ENCODE measurements at places on chromosomes 1 and 21. TPM values are rescaled to one million over a fixed set of nuclear protein-coding genes. Genes with fewer than 3 reads are reported as not detected.

DNA sequence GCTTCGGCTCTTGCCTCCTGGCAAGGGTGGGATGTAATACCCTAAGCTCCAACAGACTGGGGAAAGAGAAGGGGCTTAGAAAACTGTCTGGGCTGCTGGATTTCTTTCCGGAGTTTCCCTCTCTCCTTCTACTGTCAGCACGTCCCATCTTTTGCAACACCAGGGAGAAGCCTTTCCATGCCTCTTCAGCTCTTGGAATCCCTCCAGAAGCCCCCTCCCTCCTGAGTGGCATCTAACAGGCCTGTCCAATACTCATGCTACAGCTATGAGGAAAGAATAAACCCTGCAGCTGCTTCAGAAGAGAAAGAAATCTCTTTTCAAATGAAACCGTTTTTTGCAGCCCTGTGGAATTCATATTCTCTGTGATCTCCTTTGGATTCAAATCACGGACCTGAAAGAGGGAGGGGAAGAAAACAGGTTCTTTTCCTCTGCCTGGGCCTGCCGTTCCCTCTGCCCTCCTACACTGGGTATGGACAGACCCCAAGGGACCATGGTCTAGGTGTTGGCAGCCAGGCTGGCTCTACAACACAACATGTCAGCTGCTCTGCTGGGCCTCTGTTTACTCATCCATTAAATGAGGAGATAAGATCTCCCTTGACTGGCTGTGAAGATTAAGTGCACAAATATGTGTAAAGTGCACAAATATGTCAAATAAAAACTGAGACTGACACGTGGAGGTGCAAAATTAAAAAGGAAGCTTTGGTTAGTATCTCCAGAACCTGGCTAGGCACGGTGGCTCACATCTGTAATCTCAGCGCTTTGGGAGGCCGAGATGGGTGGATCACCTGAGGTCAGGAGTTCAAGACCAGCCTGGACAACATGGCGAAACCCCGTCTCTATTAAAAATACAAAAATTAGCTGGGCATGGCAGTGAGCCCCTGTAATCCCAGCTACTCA is 6.0 kb upstream of the CAPN2 start:
- peak; percentile 92 for DNase-seq

The CD101 gene
- 0.09 TPM for total RNA-seq

GRCh38 chr1:219201656-219202055 is 28.0 kb downstream of the LYPLAL1 start:
- DNase-seq, result no peak

DNA sequence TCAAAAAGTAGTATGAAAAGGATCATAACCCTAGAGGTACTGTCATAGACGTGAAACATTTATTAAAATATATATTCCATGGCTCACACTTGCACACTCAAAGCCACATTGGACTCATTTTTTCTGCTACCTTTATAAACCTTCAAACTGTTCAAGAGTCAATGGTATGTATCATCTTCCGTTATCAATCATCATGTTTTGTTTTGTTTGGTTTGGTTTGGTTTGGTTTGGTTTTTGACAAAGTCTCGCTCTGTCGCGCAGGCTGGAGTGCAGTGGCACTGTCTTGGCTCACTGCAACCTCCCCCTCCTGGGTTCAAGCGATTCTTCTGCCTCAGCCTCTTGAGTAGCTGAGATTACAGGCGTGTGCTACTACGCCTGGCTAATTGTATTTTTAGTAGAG is 1.8 kb downstream of the IFNAR2 start:
- no peak for DNase-seq

DNA sequence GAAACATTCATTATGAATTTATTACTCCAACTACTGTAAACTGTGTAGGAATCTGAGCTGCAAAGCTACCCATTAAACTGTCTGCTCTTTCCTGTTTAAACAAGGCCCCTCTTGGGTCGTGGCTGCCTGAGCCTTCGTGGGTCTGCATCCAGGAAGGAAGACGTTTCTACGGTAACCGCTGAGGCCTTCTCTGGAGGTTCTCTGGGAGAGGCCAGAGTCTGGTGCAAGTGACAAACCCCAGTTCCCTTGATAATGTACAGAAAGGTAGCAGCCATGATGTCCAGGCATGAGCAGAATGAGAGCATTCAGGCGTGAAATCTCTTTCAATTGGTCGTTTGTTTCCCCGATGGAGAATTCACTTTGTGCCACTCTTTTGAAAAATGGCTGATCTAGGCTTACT is 350.2 kb downstream of the PLPP3 start:
- DNase-seq, result no peak

DNA sequence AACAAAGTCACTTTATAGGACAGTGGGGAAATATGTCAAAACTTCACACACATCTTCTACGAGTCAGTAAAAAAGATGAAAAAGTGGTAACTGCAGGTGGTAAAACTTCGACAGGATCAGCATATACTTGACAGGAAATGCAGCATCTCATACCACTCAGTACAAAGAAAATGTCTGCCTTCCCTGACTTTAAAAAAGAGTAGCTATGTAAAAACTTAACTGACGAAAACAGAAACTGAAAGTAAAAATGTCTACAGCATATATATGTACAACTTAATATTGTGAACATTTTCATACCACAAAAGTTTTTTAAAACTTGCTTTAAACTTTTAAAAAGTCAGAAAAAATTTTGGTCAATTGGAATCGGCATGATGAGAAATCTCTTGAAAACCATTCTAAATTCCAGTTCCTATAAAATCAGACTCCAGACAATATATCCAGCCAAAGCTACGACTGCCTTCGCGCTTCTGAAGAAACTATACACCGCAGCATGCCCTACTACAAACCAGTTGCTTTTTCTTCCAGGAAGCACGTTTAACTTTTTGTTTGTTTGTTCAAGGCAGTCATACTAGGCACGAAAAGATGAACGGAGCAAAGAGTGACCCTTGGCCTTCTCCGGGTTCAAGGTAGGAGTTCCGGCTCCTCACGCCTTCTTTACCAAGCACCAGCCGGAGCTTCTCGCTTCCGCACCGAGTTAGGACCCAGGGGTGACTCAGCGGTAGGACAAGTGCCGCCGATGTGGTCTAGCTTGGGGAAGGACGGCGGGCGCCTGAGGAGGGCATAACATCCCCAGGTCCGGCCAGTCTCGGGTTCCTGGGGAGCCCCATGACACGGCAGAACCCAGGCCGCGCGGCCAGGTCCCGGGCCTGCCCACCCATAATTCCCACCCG is 612 bp downstream of the PSMA5 start:
- peak; percentile 39 for DNase-seq

The HSPB7 gene
- total RNA-seq, result 8.9 TPM

DNA sequence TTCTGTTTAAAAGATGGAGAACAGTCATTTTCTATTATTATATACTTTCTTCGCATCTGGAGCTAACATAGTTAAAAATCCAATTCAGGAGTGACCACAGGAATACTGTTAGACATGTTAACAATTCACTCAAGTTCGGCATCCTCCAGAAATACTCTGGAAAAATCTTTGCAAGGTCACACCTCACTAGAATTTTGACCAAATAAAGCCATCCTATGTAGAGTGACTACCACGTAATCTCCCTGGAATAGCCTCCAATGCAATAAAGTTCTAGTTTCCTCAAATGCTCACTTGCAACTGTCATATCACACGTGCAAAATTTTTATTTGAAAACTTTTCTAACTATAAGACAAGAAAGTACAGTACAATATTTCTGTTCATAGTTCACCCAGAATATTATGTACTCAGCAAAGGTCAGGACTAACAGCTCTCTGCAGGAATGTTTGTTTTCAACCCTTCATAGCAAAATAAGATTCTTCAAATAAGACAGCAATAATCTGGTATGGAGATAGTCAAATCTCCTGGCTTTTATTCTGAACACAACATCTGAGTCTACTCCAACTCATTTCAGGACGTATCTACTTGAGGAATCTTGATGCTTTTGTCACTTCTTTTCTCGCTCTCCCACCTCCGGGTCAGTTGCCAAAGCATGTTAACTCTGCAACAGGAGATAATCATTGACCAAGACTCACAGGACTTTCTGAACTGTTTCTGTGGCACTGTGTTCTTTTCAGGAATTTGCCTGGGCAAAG is 82.6 kb downstream of the GDAP2 start:
- DNase-seq, result no peak

The CR1L gene
- total RNA-seq, result not detected

The UBE2U gene
- not detected for total RNA-seq

GRCh38 chr1:44012404-44012803 is 18.9 kb downstream of the SLC6A9 start:
- no peak for DNase-seq

- peak; percentile 54 for DNase-seq
Measured at GRCh38 chr1:23118957-23119792, 49.5 kb downstream of the LUZP1 start.

DNA sequence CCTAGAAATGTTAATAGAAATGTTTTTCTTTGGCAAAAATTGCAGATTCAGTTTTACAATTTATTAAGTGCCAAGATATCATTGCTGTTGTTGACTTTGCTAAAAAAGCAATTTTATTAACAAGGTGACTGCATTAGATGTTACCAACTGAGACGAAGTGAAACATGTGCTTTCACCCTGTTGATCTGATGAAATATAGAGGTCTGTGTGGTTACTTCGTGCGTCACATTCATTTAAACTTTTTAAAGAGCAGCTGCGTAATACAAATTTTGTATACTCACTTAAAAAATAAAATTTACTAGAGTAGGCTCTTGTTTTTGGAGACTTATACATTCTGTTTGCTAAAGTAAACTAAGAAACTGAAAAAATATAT is 465.7 kb downstream of the USP25 start:
- DNase-seq, result peak; percentile 85

The DISP1 gene
- 6.4 TPM for total RNA-seq

The LBR gene
- 18.9 TPM for total RNA-seq

The KCNK1 gene
- total RNA-seq, result 2.9 TPM

GRCh38 chr1:108053270-108054013 is 88.5 kb upstream of the VAV3 start:
- DNase-seq, result peak; percentile 16

The IRF6 gene
- total RNA-seq, result 3.1 TPM

The MPL gene
- not detected for total RNA-seq

DNA sequence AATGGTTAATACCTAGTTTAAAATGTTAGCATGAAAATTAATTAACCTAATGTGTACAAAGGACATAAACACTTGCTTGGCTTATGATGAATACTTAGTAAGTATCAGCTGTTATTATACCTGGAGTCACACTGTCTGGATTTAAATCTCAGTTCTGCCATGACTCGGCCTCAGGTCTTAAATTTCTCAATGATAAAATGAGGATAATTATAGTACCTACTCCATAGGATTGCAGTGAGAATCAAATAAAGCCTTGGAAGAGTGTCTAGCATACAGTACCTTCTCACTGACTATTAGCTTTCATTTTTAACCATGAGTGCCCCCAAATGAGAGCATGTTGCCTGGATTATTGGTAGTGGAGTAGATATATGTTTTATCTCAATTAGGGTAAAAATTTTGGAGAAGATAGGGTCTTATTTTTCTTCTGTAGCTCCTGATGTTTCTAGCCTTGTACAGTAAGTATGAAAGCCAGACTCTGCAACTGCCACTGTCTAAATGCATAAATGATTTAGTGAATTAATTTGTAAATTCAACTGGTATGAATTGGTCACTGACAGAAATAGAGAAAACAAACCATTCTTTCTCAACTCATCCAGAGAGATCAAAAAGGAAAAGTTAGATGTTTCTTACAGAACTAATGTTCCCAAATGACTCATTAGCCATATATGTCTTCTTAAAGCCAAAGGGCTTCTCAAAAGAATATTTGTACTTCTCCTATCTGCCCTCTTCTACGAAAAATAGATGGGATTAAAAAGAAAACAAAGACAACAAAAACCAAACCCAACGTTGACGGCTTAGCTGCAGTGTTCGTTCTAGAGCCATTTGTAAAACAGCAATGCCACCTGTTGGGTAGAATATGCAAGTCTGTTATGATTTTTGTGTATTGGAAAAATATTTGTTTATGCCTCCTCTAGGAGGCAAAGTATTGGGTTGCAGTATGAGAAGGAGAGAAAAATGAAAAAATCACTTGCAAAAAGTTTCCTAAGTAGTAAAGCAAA is 53.8 kb upstream of the MROH9 start:
- peak; percentile 79 for DNase-seq

DNA sequence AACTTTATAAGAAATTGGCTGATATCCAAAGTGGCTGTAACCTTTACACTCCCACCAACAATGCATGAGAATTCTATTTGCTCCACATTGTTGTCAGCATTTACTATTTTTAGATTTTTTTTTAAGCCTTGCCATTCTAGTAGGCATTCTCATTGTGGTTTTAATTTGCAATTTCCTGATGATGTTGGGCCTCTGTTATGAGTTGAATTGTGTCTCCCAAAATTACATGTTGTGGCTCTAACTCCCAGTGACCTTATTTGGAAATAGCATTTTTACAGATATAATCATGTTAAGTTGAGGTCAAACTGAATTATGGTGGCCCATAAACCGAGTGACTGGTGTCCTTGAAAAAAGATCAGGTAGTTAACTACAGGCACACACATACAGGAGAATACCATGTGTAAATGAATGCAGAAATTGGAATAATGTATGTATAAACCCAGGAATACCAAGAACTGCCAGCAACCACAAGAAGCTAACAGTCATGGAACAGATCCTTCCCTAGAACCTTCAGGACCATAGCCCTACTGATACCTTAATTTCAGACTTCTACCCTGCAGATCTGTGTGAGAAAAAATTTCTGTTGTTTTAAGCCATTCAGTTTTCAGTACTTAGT is 348.8 kb upstream of the DAB1 start:
- no peak for DNase-seq

The TBCE gene
- 25.5 TPM for total RNA-seq

GRCh38 chr1:22365331-22366295 is 86.0 kb upstream of the ZBTB40 start:
- DNase-seq, result no peak

The LCE1A gene
- total RNA-seq, result not detected

- DNase-seq, result no peak
Measured at GRCh38 chr1:70038025-70038424, 167.4 kb downstream of the LRRC40 start.

The NCDN gene
- 24.4 TPM for total RNA-seq

DNA sequence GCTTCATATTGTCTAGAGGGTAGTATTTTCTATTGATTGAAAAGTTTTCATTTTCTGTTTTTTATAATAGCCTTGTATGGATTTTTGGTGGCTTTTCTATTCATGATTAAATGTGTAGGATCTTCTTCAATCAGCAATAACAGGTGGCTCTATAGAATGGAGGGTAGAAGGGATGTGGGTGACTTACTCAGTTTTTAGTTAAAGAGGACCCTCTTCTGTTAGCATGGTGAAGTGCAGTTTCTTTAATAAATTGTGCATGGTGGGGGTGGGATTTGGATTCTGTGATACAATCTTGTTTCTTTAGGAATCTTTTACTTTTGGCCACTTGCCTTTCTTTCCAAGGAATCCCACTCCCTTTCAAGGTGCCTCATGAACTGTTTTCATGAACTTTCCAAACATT is 64.7 kb downstream of the SLC35A3 start:
- DNase-seq, result peak; percentile 48

The CD5L gene
- not detected for total RNA-seq

The EDARADD gene
- total RNA-seq, result not detected

The EFNA3 gene
- not detected for total RNA-seq

GRCh38 chr21:45891388-45892155 is 90.0 kb upstream of the COL6A1 start:
- DNase-seq, result no peak

The CLCA2 gene
- total RNA-seq, result 8.8 TPM
